ENCODE measurements at places on chromosomes 3 and 15.

DNA sequence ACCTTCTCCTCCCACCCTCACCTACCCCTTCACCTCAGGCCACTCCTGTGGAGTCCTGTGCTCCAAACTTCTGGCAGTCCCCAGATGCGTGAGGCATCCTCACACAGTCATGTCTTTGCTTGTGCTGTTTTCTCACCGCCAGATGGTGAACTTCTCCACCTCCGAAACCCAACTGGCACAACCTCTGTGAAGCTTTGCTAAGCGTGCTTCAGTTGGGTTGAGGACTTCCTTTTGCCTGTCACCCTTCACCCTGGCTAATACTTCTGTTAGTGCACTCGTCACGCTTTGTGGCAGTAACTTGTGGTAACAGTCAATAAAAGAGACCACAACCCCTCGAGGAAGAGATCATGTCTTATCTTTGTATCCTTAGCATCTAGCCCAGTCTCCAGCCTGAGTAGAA lies 42.0 kb upstream of the SKOR1 start:
- DNase-seq: no peak

DNA sequence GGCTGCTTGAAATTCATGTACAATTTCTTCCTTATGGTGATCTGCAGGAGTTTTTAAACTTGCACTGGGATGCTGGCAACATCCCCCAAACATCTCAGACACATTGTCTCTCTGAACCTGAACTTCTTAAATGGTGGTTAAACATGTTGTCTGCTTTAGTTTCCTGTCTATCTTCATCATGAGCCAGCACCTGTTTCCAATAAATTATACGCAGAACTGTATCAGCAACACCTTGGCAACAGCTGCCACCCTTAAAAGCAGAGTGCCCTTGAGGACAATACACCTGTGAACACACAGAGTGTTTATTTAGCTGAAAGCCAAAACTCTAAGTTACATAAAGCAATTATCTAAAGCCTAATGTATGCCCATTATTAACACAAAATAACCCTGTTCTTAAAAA lies 242.9 kb downstream of the WNT5A start:
- no peak for DNase-seq

DNA sequence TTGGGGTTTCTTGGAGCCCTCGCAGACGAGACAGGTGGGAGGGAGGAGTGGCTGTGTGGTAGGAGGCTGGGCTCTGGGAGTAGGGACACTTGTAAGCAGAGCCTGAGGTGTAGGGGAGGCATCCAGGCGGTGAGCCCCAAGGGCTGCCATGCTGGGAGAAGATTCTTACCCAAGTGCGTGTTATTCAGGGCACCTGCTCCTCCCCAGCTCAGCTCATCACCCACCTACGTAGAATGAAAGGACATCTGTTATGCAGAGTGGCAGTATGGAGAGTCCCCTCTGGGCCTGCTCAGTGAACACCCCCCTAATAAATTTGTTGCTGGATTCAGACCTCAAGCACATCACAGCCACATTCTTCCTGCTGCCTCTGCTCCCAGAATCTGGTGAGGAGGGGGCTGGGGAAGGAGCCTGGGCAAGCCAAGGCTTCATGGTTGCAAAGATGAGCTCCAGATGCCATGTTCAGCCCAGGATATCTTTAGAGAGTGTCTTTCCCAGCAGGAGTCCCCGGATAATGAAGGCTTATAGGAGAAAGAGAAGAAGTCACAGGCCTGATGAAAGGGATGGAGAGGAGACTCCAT lies 261.8 kb downstream of the EPHB1 start:
- DNase-seq: no peak

GRCh38 chr3:122810734-122811133 lies 15.9 kb downstream of the SLC49A4 start:
- no peak for DNase-seq

DNA sequence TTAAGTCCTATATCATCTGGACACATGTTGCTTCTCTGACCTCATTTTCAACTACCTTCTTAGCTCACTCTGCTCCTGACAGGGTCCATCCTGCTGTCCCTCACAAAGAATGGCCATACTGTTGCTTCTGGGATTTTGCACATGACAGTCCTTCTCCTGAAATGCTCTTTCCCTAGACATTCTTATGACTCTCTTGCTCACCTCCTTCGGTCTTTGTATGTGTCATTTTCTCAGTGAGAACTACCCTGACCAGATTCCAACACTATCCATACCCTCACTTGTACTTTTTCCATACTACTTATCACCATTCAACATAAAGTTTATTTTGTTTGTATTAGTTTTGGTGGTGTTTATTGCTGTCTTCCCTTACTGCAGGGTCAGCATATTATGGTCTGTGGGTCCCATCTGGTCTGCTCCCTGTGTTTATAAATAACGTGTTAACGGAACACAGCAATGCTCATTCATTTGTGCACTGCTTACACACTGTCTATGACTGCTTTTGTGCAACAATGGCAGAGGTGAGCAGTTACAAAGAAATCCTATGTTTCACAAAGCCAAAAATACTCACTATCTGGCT lies 159.5 kb downstream of the SPATA16 start:
- DNase-seq: no peak

DNA sequence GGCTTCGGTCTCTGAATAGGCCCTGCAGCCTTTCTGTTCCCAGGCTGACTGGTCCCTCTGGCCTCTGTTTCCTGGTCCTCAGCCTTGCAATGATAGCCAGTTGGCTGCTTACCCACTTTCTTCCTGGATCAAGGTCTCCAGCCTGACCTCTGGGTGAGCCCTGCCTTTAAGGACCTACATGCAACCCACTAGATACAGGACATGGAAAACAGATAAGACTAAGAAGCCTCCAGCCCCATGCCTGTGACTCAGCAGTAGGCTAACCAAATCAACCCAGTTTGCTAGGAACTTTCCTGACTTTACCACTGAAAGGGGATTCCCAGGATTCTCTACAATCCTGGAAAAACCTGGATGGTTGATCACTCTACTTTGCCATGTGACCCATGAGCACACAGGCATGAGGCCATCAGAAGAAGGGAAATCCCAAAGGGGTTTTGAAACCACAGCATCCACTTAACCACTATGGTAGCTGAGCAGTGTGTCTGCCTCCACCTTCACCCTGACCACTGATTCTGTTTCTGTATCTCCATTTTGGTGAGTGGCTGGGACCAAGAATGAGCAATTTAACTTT lies 188.1 kb downstream of the CHST2 start:
- no peak for DNase-seq

- DNase-seq: no peak
Measured at GRCh38 chr15:49115062-49115461, 40.3 kb downstream of the COPS2 start.

GRCh38 chr3:127391436-127392155 lies 103.8 kb upstream of the PRR20G start:
- DNase-seq: no peak
